ENCODE measurements at places on chromosomes 11 and 22.

DNA sequence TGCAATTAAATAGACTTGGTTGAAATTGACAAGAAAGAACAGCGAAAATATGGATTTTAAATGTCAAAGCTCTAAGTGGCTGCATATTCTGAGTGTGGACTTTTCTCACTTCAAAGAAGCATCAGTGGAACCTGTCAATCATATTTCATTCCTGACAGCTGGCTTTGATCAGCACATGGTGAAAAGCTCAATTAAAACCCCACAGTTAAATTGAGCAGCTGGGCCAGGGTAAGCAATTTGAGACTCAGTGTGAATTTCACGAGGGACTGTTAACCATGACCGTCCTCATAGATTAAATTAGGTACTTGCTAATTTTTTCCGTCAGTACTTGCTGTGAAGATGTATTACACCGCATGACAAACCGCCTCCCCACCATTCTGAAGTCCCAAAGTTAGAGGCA is 11.0 kb upstream of the OR10D3 start:
- H3K36me3 ChIP-seq: no peaks in the 10 kb centered on the region
- H3K4me3 ChIP-seq: no peak overlapping the region
- H3K27me3 ChIP-seq: no peaks in the 10 kb centered on the region
- no peak for DNase-seq

DNA sequence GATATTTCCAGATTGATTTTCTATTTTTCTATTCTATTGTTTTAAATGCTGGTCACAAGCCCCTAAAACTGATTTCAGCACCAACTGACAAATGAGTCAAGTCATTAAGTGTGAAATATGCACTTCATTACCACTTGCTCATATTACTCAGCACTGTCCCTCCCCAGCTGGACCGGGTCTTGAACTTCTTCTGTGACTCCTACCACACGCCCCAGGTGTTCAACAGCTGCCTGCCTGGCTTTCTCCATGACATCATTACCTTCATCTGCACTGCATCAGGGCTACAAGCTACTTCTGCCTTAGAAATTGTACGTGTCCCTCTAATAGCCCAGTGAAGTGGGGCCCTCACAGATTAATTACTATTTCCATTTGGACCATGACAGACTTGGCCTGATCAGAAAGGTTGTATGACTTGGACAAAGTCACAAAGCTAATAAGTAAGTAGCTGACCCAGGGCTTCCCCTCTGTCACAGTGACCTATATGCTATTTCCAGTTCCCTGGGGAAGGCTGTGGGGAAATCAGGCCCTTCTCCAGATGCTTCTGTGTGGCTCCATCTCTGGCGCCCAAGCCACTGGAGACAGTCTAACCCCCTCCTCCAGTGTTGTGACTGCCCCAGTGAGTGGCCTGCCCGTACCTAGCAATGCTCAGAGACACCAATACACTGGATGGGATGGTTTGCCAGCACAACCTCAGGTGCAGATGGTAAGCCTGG is 18.1 kb downstream of the TBC1D10A start:
- H3K4me3 ChIP-seq: no peak overlapping the region
- peak; percentile 36 for DNase-seq
- H3K27me3 ChIP-seq: no peaks in the 10 kb centered on the region
- 0 out of 2 replicates have a peak, but pooled peaks cover 3% of the 10 kb centered on the region for H3K4me1 ChIP-seq
- H3K27ac ChIP-seq: no peak overlapping the region

- H3K4me3 ChIP-seq: no peak overlapping the region
- H3K27me3 ChIP-seq: no peaks in the 10 kb centered on the region
- no peaks in the 10 kb centered on the region for H3K4me1 ChIP-seq
- H3K36me3 ChIP-seq: 0 out of 2 replicates have a peak, but pooled peaks cover 2% of the 10 kb centered on the region
Observed at GRCh38 chr11:119307219-119307618, 9.7 kb downstream of the MCAM start.

DNA sequence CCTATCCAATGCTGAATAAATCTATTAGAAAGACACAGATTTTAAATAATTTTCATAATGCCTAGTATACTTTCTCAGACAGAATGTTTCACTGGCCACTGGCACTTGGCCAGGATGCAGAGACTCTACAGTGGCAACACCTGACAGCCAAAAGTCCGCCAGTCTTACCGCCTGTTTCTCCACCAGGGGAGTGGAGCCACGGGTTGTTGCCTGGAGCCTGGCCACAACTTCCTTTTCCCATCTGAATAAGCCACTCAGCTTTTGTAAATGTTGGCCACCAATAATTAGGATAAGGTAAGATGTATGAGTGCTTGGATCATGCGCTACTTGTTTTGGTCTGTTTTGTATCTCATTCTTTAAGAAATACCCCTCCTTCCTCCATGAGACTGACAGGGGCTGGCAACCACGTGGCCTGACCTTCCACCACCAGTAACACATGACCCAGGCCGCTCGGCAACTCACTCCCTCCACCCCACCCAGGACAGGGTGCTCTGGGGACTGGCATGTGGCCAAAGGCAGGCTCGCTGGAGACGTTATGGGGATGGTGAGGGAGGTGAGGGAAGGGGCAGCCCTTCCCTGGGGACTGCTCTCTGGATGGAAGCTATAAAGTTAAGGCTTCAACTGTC is 93.0 kb upstream of the BID start:
- DNase-seq: no peak
- no peaks in the 10 kb centered on the region for H3K27me3 ChIP-seq
- no peaks in the 10 kb centered on the region for H3K4me1 ChIP-seq
- H3K27ac ChIP-seq: no peak overlapping the region
- H3K4me3 ChIP-seq: no peak overlapping the region

- no peaks in the 10 kb centered on the region for H3K36me3 ChIP-seq
- no peak for DNase-seq
- H3K4me3 ChIP-seq: no peak overlapping the region
- no peaks in the 10 kb centered on the region for H3K27me3 ChIP-seq
Observed at GRCh38 chr11:71305451-71306125, 53.2 kb upstream of the SHANK2 start.

GRCh38 chr11:6979365-6979764 is 40.8 kb downstream of the ZNF214 start:
- no peak overlapping the region for H3K4me3 ChIP-seq
- no peak for DNase-seq
- H3K27ac ChIP-seq: no peak overlapping the region
- no peaks in the 10 kb centered on the region for H3K27me3 ChIP-seq
- H3K4me1 ChIP-seq: no peaks in the 10 kb centered on the region
- no peaks in the 10 kb centered on the region for H3K36me3 ChIP-seq

DNA sequence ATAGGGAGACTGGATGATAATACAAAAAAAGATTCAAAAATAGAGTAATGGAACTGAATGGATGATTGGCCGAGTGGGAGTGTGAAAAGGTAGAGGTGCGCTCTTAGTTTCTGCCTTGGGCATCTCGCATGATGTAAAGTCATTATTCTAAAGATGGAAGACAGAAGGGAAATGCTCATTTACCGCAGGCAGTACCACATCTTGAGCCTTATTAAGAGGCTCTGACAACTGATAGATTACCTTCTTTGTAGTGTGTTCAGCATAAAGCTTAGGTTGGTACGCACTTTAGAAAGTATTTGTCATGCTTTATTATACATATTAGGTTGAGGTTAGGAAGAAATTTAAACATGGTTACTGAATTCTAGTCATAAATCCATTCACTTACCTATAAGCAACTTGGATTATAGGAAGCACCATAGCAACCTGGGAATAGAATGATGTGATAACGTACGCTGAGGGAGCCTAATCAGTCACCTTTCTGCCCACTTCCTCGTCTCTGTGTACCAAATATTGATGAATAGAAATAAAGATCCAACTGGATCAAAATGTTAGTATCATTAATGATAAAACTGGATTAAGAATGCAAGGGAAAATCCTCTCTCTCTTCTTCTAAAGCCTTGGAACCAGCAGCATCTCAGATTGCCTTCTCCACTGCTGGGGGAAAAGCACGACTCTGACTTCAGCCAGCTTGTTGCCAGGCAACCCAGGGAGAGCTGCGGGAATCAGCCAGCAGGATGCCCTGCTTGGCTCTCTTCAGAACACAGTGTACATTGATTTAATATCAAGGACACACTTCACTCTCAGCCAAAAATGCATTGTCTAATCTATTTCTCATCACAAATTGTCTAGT is 29.0 kb upstream of the VWA5A start:
- no peaks in the 10 kb centered on the region for H3K27me3 ChIP-seq
- no peaks in the 10 kb centered on the region for H3K36me3 ChIP-seq
- DNase-seq: no peak

DNA sequence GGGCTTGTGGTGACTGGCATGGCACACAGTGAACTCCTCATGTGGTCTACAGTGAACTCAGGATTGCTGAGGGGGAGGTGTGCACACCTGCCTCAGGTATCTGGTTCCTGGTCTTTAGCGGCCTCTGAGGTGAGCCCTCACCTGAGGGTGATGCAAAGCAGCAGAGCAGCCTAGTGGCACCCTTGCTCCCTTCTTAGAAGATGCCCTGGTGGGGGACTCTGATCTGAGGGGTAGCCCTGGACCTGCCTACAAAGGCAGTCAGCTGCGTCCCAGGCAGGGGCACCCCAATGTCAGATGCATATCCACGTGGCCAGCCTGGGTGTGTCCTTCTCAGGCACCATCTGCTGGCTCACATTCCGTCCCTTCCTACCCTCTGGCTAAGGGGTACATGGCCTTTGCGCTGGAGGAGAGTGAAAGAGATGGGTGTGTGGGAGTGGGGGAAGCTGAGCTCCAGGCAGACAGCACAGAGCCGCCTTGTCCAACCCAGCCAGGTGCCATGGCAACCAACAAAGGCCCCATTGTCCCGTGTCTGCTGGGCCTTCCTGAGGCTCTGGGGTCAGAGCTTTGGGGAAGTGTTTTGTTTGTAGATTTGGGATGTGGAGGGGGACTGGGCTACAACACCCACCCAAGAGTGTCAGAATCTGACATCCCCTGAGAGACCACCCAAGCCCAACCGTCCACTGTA is 5.8 kb downstream of the PLEKHB1 start:
- no peak overlapping the region for H3K4me3 ChIP-seq
- H3K27ac ChIP-seq: peak overlapping the region; percentile 91
- no peaks in the 10 kb centered on the region for H3K27me3 ChIP-seq
- no peaks in the 10 kb centered on the region for H3K36me3 ChIP-seq
- peak; percentile 93 for DNase-seq

DNA sequence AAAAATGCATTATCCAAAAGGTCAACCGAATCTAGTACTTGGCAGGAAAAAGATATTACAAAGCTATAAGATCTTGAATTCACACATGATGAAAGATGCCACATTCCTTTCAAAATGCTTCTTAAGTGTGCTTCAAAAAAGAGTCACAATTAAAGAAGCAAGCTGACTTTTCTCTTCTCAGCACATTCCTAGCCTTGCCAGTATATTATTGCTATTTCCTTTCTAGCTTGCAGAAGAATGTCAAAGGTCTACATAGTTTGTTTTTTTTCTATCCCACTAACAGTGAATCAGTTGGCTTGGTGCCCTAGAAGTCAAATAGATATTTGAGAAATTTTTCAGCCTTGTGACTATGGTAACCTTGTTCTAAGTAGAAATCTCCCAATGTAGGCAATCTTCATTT is 56.8 kb downstream of the GUCY1A2 start:
- no peaks in the 10 kb centered on the region for H3K36me3 ChIP-seq
- no peak overlapping the region for H3K27ac ChIP-seq
- H3K4me3 ChIP-seq: no peak overlapping the region

GRCh38 chr11:32659672-32660071 is 76.0 kb downstream of the EIF3M start:
- DNase-seq: no peak
- H3K27ac ChIP-seq: no peak overlapping the region
- H3K27me3 ChIP-seq: 0 out of 2 replicates have a peak, but pooled peaks cover 5% of the 10 kb centered on the region
- H3K36me3 ChIP-seq: no peaks in the 10 kb centered on the region
- no peak overlapping the region for H3K4me3 ChIP-seq
- no peaks in the 10 kb centered on the region for H3K4me1 ChIP-seq

GRCh38 chr11:1293619-1294015 is 15.8 kb downstream of the TOLLIP start:
- no peak for DNase-seq
- H3K36me3 ChIP-seq: peaks cover 12% of the 10 kb centered on the region
- no peaks in the 10 kb centered on the region for H3K27me3 ChIP-seq
- no peak overlapping the region for H3K4me3 ChIP-seq
- no peaks in the 10 kb centered on the region for H3K4me1 ChIP-seq

DNA sequence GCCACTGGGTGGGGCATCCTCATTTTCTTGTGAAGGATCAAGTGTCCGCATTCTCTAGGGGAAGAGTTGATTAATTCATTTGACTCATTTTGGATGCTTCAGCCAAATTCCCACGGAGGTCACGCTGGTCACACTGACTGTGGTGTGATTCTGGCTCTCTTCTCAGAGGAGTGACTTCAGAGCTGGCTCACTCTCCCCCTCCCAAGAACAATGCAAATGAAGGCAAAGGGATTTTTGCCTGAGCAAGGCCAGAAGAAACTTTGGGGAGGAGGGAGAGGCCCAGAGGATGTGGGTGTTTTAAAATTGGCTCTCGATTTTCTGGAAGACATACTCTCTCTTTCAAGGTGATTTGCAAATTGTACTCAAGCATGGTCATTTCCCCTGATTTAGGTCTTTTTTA is 51.1 kb upstream of the LMO2 start:
- no peaks in the 10 kb centered on the region for H3K27me3 ChIP-seq
- no peaks in the 10 kb centered on the region for H3K4me1 ChIP-seq
- no peaks in the 10 kb centered on the region for H3K36me3 ChIP-seq
- DNase-seq: no peak
- H3K4me3 ChIP-seq: no peak overlapping the region

DNA sequence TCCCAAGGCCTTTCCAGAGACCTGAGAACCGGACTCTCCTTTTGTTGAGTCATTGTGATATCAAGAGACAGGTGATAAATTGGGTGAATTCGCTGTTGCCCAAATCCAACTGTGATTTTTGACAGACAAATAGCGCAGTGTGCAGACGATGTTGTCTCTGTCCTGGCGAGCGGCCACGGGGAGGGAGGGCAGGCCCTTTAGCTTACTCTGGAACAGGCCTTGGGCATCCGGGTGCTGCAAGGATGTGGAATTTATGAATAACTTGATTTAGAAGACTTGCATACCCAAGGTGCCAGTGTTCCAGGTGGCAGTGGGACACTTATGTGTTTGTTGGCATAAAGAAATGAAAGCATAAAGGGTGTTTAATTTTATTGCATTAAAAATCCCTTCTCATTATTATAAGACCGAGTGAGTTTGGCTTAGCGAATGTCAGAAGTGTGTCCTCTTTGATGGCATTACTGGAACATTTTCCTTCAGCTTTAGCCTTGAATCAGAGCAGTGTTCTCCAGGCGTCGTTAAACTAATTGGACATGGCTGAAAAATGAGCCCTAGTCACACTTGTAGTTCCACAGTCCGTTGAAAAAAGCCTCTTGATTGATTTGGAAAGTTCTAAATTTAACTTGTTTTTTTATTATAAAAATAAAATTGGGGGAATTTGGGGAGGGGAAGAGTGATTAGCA is 9.4 kb downstream of the LDLRAD3 start:
- H3K27me3 ChIP-seq: no peaks in the 10 kb centered on the region
- DNase-seq: peak; percentile 72
- H3K36me3 ChIP-seq: no peaks in the 10 kb centered on the region
- H3K4me1 ChIP-seq: peaks cover 42% of the 10 kb centered on the region

GRCh38 chr11:47977623-47978022 is 2.7 kb upstream of the PTPRJ start:
- H3K4me3 ChIP-seq: no peak overlapping the region
- no peak for DNase-seq
- peaks cover 18% of the 10 kb centered on the region for H3K27me3 ChIP-seq

Measured in SJCRH30 (cell line).